ENCODE measurements at places on chromosomes 3 and 15.

GRCh38 chr15:98935736-98936135 is 71.9 kb downstream of the PGPEP1L start:
- no peak for DNase-seq

- DNase-seq, result no peak
Observed at GRCh38 chr3:65953881-65954733, 84.6 kb downstream of the MAGI1 start.

DNA sequence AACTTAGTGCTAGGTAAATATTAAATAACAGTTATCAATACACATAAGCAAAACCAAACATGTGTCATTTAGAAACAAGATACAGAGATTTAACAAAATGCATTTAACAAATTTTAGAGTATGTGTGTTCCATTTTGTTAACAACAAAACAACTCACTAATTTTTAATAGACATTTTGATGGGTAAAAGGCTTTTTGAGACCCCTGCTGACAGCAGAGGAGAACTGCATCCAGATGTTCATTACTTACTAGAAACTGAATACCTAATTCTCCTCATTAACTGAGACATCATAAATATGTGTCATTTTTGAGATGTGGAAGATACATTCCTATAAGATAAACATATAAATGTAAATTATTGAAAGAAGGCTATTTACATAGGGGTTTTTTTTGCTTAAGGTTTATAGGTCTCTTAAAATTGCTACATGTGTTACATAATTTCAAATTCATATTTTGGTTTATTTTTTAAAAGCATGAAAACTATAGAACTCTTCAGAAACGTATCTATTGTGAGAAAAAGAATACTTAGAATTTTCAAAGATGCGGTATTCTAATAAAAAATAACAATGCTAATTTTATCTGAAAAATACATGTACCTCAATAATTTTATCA is 1009.8 kb downstream of the TUSC7 start:
- no peak for DNase-seq

- DNase-seq, result no peak
Observed at GRCh38 chr3:45012577-45012976, 13.5 kb upstream of the CLEC3B start.

- no peak for DNase-seq
Observed at GRCh38 chr15:85579957-85580694, 199.7 kb downstream of the AKAP13 start.

Data from foreskin keratinocyte (primary cell).